ENCODE measurements at places on chromosomes 1 and 21.
A peak's percentile ranks its signal among the peaks of the same experiment; 100 is the strongest.

DNA sequence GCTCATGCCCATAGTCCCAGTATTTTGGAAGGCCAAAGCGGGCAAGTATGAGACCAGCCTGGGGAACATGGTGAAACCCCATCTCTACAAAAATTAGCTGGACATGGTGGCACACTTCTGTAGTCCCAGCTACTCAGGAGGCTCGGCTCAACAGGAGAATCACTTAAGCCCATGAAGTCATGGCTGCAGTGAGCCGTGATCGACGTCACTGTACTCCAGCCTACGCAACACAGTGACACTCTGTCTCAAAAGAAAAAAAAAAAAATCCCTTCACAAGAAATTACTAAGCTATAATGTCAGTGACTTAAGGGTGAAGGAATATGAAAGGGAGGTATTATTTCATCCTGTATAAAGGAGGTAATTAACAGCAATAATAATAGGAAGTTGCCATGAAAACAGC lies 99.8 kb downstream of the ACBD6 start:
- no peak for DNase-seq

- DNase-seq: no peak
Observed at GRCh38 chr1:91487469-91487868, 13.2 kb upstream of the CDC7 start.

DNA sequence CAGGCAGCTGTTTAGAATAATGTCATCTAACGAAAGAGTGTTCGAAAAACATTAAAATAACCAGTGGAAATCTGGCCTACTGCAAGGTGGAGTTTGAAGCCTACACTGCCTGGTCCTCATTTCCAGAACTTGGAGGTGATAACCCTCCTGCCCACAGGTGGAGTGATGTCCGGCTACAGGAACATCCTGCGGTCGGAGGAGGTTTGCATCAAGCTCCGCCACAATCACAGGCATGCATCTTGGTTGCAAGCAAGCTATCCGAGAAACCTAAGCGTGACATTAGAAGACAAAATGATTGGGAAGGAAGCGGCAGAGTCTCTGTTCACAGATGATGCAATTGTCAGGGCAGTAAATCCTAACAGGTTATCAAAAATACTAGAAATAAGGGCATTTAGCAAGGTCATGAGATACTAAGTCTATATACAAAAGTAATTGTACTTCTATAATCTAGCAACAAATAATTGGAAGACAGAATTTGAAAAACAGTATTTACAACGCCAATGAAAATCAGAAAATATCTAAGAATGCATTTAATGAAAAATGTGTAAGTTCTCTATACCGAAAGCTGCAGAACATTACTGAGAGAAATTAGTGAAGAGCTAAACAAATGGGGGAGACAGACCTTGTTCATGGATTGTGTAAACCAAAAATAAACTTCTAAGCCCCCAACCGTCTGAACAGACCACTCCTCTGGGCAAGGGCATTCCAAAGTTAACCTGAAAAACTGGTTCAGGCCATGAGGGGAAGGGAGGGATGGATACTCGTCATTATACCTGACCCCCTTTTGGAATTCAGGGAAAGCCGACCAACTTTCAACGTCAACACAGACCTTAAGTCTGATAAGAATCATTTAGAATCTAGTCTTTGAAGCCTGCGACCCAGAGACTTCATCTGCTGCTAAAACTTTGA lies 4.7 kb upstream of the SLC19A1 start:
- no peak for DNase-seq

DNA sequence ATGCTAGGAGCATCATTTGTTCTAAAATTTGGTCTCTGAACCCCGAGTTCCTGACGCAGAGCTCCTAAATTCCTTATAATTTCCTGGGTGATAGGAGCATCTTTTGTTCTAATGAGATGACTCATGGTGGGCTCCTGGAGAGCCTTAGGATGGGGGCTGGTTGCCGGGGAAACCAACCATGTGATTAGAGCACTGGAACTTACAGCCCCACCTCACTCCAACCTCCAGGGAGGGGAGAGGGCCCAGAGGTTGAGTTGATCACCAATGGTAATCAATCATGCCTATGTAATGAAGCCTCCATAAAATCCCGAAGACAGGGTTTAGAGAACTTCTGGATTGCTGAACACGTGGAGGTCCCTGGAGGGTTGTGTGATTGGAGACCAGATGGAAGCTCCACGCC lies 7.7 kb downstream of the SHISAL2A start:
- DNase-seq: no peak

- no peak for DNase-seq
Observed at GRCh38 chr1:245133995-245134715, 20.6 kb upstream of the KIF26B start.

- DNase-seq: no peak
Observed at GRCh38 chr1:23239638-23240295, 22.5 kb upstream of the HTR1D start.

DNA sequence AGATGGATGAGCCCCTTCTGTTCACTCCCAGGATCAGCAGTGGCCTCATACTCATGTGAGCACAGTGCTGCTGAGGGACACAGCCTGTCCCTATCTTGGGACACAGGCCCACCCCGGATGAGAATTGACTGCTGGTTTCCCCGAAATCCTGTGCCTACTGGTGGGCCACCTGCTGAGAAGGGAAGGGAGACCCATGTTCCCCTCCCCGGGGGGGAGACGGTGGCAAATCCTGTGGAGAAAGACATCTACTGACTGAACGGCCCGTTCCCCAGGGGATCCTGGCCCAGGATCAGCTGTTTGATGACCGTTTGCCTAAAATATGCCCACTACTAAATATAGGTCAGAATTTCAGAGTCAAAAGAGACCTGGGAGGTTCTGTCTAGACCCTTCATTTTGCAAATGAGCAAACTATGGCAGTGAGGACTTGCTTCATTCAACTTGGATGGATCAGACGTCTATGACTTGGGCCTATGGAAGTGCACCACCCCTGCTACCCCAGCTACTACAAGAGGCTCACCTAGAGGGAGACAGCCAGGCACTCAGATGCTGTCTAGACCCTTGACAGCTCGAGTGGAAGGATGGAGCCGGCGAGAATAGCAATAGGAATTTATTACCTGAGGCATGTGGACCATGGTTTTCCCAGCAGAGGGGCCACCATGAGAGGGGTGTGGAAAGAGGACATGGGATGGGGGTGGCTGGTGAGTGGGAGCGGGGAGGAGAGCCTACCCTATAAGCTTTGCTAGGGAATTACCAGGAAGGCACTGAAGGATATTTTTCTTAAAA lies 15.6 kb upstream of the THEMIS2 start:
- DNase-seq: no peak

DNA sequence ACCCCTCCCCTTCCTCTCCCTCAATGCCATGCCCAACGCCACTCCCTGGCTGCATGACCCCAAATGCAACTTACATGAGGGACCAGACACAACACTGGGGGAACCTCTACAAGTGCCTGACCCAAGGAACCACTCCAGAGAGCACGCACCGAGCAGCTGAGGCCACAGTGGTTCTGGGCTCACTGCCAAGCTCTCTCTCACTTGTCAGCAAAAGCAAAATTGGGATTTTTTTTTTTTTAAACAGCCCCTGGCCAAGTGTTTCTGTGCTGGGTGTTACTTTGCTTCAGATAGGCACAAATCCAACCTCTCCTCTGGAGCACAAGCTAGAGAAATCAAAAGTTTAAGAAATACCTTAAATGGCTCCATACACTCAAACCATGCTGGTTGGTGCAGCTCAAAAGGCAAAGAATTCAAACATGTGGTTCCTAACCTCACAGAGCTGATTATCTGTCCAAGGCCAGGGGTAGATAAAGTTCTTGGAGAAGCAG lies 363.0 kb downstream of the SETD4 start:
- no peak for DNase-seq

DNA sequence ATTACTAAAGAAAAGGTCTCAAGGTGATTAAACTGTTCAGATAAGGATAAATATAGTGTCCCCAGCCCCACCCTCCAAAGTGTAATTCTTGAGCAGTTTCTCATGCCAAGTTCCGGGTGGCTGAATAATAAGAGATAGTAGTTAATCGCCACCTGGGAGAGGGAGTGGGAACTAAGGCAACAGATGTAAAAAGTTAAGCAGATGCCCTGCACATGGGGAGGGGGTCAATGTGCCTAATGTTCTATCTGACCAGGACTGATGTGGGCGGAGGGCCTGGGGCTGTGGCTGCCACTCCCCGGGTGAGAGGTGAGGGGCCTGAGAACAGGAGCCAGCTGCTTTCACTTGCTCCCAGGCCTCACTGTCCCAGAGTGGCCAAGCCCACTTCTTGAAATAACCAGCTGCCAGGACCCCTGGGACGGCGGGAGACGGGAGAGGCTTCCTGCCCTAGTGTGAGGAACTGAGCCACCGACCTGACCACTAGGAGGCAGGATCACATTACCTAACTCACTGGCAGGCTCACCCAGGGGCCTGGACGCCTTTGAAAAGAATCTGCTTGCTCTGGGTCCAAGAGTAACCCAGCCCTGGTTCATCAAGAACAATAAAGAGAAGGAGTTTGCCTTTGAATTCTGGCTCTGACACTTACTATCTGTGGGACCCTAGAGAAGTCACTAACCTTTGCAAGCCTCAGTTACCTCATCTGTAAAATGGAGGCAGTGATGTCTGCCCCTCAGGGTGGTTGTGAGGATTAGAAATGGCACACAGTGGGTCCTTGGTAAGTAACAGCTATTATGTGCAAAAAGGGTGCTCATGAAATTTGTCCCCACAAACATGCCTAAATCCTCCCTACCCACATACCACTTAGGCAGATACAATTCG lies 179.2 kb downstream of the ATG4C start:
- DNase-seq: peak; percentile 54

DNA sequence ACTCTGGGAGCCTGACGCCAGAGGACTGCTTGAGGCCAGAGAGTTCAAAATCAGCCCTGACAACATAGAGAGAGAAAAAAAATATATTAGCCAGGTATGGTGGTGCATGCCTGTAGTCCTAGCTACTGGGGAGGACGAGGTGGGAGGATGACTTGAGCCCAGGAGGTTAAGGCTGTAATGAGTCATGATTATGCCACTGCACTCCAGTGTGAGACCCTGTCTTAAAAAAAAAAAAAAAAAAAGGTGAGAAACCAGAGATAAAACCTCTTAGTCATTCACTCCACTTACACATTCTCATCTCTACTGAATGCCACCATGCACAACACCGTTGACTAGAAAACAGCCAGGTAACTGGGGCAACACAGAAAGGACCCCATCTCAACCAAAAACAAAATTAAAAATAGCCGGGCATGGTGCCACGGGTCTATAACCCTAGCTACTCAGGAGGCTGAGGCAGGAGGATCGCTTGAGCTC lies 178.1 kb downstream of the SLC45A1 start:
- no peak for DNase-seq

DNA sequence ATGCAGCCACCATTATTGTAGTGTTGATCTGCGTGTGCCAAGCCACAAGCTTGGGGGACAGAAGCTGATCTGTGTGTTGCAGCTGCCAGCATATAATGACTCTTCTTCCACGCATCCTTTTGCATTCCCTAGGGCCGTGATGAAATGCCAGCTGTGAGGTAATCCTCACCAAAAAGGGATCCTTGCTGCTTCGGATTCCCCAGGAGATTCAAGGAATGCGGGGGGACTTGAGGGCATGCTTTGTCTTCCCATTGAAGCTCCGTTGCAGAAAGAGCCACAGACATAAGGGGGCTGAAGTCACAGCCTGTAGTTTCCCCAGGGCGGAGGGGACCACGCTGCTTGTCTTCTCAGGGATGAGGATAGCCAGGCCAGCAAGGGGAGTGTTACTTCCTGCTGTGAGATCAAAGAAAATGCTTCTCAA lies 281.6 kb upstream of the FMN2 start:
- DNase-seq: no peak

DNA sequence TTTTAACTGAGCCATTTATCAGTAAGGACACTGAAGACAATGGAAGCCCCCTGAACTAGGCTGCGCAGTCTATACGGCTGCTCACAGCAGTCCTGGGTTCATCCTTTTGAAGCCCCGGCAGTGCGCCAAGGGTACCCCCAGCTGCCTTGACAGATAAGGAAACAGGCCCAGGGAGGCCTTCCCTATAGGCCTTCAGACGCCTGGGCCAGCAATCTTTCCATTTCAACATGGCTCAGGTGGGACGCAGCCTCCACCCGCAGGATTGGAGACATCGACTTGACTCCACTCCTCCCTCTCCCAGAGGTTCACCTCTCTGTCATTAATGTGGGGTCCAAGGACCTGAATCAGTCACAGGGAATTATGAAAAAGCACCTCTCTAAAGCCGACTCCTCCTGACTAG lies 2.8 kb upstream of the LYPD8 start:
- DNase-seq: peak; percentile 64

DNA sequence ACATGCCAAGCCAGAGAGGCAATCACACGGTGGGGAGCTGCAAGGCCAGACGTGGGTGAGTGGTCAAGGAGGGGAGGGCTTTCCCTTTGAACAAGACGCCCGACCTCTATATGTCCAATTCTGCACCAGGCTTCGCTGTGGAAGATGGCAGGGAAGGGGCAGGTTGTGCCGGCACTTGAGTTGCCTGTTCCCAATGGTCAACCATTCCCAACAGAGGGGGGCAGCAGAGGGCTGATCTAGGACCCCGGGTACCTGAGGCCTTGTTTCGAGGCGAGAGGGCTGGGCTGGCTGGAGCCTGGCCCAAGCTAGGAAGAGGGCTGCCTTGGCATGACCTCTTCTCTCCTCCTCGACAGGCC lies 64.9 kb downstream of the TMEM53 start:
- peak; percentile 86 for DNase-seq

GRCh38 chr1:78114034-78114956 lies 68.5 kb downstream of the GIPC2 start:
- peak; percentile 83 for DNase-seq

DNA sequence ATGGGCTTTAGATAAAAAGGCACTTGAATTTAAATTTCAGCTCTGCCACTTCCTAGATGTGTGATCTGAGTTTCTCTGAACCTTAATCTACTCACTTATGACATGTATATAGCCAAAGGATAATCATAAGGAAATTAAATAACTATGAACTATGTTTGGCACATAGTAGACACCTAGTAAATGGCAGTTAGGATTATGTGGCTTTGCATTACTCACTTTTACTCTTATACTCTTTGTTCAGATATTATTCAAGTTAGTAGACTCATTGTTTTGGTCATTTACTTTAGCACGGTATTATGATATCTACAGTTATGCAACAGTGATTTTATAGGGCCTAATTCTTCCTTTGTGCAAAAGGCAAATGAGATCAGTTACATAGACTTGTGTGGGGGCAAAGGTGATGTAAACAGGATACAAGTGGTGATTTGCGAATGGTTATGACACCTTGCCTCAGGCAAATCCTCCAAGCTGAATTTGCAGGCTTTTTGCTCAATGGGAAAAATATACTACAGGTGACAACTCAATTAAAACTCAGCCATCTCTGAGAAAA lies 297.2 kb upstream of the PBX1 start:
- DNase-seq: no peak

- DNase-seq: no peak
Observed at GRCh38 chr1:60386249-60386648, 312.7 kb upstream of the C1orf87 start.
